ENCODE measurements at places on chromosomes 2 and 18.

DNA sequence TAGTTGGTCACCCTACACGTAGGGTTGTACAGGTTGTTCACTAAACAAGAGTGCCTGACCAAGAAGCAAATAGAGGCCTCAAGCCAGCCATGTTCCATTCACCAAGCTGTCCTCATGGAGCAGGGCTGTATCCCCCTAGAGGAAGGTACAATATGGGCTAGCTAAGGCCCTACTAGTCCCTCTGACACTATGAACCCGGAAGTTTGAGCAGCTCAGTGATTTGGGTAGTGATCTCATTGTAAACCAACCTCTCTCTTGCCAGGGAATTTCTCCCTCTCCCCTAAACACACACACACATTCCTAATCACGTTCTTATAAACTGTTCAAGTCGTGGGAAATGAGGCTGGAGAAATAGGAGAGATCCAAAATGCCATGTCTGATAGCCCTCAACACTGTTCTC, 6.7 kb upstream of the CYS1 start:
- no peak for DNase-seq

- DNase-seq = no peak
These were observed 2.5 kb downstream of the CYP1B1 start for GRCh38 chr2:38073211-38074057.

DNA sequence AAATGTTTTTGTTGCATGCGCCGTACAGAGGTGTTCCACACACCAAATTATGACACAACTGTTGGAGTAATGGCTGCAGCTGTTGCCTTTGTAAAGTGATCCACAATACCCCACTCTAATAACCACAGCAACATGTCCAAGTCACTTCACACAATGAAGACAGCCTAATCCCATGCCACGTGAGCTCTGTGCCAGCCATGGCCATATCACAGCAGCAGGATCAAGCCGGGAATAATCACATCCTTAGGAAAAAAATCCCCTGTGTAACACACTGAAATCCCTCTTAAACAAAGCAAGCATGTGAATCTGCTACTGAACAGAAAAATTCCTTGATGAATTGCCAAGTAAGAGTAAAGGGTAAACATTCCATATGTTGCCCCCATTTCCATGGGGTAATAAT, 179.5 kb upstream of the PARD3B start:
- no peak for DNase-seq

DNA sequence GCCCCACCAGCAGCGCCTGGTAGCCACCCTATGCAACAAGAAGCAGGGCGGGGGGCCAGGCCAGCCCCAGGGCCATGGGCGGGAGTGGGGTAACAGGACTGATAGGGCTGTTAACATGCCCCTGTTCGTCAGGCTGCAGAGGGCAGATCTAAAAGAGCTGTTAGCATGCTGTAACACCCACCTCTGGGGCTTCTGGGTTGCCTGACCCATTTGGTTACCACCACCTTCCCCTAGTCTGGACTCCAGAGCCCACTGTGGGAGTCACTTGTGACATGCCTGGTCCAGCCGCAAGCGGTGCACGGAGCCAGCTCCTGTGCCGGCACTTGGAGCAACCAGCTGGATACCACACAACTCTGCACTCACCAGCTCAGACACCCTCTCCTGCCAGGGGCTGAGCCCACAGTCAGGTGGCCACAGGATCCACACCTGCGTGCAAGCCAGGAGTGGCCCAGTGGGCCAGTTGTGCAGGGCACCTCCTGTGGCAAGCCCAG, 2.1 kb downstream of the METTL8 start:
- DNase-seq = no peak

GRCh38 chr2:166802475-166802874, 85.8 kb upstream of the XIRP2 start:
- no peak for DNase-seq

- DNase-seq = no peak
These were observed 7.2 kb downstream of the PDCD1 start for GRCh38 chr2:241851325-241852115.

DNA sequence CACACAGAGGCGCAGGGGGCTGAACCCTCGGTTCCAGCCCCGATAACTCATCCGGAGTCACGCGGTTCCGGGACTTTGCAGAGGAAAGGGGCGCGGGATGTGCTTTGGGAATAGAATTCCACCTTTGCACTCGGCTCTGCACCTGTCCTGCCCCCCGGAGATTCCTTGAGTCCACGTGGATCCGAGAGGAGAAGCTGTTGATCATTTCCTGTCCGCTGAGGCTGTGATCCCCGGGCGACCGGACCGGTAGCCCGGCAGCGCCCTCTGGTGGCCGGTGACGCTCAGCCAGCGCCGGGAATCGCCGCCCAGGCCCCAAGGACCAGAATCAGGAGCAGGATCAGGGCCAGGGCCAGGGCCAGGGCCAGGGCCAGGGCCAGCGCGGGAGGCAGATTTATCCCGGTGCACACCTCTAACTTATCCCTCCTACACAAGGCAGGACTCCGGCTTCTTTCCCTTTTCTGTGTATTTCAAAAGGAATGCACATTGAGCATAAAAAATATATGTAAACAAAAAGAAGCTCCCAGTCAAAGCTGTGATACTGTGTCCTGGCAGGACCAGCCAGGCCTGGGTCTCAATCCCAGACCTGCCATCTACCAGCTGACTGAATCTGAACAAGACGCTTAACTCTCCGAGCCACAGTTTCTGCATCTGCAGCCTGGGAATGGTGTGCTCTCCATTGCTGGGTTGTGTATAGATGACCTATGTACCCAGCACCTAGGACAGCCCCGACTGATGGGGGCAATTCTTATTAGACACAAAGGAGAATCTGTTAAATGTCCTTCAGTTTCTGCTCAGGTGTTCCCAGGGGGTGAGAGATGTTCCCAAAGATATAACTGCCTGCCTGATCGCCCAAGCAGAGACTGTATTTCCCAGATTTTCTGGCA, 8.5 kb upstream of the SPATA3 start:
- DNase-seq = peak; percentile 50

GRCh38 chr2:240727913-240728312, 36.2 kb downstream of the AQP12A start:
- no peak for DNase-seq

- DNase-seq = no peak
These were observed 79.4 kb downstream of the MARCHF4 start for GRCh38 chr2:216292886-216293301.

DNA sequence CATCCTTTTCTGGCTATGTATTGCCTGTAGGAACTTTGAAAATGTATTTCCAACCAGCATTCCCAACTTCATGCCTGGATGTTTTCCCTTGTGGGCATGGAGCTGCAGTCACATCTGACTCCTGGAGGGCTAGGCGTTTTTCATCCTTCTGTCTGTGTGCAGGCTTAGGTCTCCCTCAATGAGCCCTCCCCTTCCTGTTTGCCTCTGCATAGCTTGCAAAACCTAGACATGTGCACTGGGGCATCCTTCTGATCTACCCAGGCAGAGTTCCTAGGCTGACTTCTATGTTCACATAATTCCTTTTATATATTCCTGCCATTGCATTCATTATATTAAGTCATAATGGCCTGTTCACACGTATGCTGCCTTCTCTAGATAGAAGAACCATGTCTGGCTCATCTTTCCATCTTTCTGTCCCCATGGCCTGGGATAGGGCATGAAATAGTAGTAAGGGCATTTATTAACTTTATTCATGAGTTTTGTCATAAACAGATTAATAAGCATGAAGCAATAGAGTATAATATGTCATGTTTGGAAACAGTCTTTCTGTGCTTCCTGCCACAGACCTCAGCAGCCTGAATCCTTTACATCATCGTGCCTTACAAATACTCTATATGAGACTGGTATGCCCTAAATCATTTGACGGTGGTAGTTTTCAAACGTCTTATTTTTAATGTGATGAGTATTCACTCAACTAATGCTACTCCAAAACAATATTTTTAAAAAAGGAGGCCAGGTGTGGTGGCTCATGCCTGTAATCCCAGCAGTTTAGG, 195.6 kb downstream of the TGIF1 start:
- no peak for DNase-seq

- DNase-seq = no peak
These were observed 9.7 kb downstream of the HRH4 start for GRCh38 chr18:24470022-24470618.

- no peak for DNase-seq
These were observed 85.6 kb upstream of the HAAO start for GRCh38 chr2:42877936-42878335.

GRCh38 chr2:17301437-17301836, 216.8 kb downstream of the RAD51AP2 start:
- no peak for DNase-seq

DNA sequence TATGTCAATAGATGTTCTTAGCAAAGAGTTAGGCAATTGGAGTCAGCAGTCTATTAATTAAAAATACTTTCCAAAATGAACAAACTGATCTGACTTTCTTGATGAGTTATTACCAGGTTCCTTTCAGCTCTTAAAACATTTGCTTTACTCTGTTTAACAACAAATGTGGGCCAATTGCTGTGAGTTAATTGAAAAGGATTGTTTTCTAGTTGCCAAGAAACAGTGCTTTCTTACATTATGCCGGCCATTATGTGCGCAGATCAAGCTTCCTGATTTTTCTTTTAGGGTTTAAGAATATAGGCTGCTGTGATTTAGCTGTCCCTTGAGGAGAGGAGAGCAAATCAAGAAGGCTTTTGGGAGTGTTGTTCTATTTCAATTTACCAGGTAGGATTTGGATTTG, 50.5 kb upstream of the ITPRID2 start:
- no peak for DNase-seq

DNA sequence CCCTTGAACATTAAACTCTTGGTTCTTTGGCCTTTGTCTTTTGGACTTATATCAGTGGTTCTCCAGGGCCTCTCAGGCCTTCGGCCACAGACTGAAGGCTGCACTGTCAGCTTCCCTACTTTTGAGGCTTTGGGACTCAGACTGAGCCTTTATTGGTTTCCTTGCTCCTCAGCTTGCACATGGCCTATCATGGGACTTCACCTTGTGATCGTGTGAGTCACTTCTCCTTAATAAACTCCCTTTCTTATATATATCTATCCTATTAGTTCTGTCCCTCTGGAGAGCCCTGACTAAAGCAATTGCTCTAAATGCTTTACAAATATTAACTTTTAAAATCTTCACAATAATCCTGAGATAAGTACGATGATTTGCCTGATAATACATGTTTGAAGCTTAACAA, 353.6 kb upstream of the TRIB2 start:
- DNase-seq = no peak

- DNase-seq = no peak
These were observed 26.0 kb upstream of the GALR1 start for GRCh38 chr18:77223653-77224052.

- DNase-seq = peak; percentile 9
These were observed 35.2 kb downstream of the COPS8 start for GRCh38 chr2:237120916-237121315.

- no peak for DNase-seq
These were observed 443.7 kb downstream of the DSEL start for GRCh38 chr18:67072791-67073190.

- DNase-seq = peak; percentile 59
These were observed 76.5 kb downstream of the CYBRD1 start for GRCh38 chr2:171598713-171599319.
